ENCODE measurements at places on chromosomes 1 and 21. TPM values are rescaled to one million over a fixed set of nuclear protein-coding genes. Genes with fewer than 3 reads are reported as not detected.

The KCNT2 gene
- total RNA-seq: not detected

The TMEM53 gene
- 2.6 TPM for total RNA-seq

The RCC1 gene
- 133 TPM for total RNA-seq

The GBP4 gene
- 78.5 TPM for total RNA-seq

The S100A16 gene
- total RNA-seq: not detected

The RPE65 gene
- not detected for total RNA-seq

The S100B gene
- total RNA-seq: 8.7 TPM

The KCNA3 gene
- 16.6 TPM for total RNA-seq

The GPN2 gene
- total RNA-seq: 65.0 TPM

The MAP7D1 gene
- total RNA-seq: 168 TPM

- no peak for DNase-seq
Observed at GRCh38 chr1:29739176-29739575, 502.9 kb downstream of the PTPRU start.

DNA sequence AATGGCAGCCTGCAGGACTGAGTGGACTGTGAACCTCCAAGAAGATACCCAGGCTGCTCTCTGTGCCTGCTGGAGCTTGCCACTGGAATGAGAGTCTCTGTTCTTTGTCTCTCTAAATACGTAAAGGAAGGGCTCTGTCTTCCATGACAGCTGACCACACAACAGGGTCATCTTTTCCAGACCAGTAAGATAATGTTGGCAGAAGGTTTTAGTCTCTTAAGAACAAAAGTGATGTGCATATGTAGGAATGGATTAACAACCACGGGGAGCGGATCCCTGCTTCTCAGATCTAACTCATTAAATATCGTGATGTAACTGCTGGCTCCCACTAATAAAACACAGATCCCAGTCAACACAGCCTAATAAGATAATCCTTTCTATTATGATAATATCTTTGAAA is 67.5 kb downstream of the MAP10 start:
- no peak for DNase-seq

- DNase-seq: no peak
Observed at GRCh38 chr21:41847066-41847804, 31.9 kb downstream of the PRDM15 start.

GRCh38 chr1:177131723-177132122 is 32.8 kb downstream of the ASTN1 start:
- no peak for DNase-seq

DNA sequence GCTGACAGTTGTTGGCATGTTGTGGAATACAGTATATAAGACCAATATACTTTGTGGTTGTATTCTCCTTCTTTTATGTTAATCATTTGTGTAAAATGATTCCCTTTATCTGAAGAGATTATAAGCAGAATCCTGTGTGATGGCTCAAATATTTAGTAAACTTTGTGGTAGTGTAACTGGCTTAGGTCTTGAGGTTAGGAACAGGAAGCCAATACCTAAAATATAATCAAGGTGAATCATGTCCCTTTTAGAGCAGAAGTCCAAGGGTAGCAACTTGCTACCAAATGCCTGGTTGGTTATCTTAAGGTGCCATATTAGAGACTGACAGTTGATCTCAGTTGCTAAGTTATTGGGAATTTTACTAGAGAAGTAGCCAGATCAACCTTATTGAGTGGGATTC is 398.5 kb upstream of the ADAMTS5 start:
- no peak for DNase-seq

DNA sequence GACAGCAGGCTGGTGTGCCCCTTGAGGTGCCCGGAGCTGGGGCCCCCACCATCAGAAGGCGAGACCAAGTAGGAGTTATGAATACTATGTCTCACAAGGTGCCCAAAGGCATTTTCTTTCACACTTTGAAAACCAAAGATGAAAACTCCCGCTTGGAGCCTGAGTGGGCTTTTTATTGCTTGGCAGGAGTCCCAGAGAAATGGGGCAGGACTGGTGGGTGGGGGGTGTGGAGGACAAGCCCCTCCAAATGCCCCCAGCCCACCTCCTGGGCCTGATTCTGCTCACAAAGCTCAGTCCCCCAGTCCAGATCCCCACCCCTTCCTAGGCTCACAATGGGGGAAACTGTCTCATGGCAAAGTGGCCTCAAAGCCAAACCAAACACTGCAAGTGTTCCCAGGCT is 227.9 kb downstream of the TRABD2B start:
- DNase-seq: no peak

DNA sequence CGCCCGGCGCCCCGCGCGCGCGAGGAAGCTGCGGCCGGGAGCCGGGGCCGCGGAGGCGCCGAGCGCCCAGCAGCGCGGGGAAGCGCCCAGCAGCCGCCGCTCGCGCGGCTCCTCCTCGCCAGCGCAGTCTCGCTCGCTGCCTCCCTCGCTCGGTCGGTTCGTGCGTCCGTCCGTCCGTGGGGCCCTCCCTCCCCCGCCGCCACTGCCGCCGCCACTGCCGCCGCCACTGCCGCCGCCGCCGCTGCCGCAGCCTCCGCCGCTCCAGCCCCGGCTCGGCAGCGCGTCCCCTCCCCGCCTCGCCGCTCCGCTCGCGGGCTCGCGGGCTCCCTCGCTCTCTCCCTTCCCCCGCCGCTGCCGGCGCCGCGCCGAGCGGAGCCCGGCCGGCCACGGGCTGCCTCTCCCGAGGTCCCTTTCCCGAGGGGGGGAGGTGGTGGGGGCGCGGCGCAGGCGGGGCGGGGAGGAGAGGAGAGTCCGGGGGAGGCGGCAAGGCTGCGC is at the start of gene KCND3:
Gene KCND3, minus strand, starts transcription at position 138 of the 495 bp plus-strand sequence.
- DNase-seq: peak; percentile 25

- no peak for DNase-seq
Observed at GRCh38 chr1:164838786-164839185, 279.8 kb downstream of the PBX1 start.

DNA sequence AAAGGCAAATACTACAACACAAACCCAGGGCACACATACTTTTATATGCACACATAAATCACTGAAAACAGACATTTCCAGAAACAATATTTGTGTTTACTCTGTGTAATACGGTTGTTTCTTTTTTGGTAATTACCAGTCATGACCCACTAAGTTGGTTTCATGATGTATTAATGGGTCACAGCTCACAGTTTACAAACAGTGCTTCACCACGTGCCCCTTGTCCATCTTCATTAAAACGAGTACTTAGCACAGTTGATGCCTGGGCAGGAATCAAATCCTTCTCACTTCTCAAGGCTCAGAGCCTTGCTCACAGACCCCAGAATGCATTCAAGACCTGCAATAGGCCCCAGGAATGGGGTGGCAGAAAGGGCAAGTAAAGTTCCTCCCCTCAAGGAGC is 13.8 kb downstream of the SSBP3 start:
- no peak for DNase-seq

DNA sequence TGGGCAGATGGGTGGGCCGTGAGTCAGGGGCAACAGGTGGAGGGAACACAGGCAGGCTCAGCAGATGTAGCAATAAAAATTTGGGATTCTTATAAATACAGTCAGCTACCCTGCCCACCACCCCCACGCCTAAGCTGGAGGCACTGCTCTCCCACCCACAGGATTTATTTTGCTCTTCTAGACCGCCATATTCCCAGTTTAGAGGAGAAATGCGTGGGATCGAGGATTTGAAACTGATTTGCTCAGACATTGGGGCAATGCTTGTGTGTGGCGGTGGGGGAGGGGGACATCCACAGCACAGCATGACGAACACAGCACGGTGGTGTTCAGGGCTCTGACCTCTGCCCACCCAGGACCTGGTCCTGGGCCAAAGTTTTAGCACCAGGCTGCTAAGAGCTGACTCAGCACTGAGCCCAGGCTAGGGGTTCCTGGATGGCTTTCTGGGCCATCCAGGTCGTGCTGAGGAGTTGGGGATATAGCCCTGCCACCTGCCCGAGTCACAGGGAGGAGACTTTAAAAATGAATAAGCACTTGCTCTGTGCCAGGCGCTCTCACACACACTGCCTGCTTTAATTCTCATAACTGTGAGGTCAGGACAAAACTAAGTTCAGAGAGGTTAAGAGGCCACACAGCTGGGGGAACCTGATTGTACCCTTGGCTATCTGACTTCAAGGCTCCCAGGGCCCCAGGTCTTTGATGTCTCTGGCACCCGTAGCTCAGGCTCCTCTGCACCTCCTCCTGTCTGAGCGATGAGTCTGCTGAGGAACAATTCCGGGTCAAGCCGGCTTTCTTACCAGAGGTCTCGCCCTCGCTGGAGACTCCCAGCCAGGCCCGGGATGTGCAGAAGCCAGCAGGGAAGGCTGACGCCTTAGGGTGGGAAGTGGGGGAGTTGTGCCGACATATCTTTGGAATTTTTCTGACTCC is 29.4 kb upstream of the CSF1 start:
- no peak for DNase-seq

- no peak for DNase-seq
Observed at GRCh38 chr1:48070396-48070750, 73.2 kb upstream of the TRABD2B start.

DNA sequence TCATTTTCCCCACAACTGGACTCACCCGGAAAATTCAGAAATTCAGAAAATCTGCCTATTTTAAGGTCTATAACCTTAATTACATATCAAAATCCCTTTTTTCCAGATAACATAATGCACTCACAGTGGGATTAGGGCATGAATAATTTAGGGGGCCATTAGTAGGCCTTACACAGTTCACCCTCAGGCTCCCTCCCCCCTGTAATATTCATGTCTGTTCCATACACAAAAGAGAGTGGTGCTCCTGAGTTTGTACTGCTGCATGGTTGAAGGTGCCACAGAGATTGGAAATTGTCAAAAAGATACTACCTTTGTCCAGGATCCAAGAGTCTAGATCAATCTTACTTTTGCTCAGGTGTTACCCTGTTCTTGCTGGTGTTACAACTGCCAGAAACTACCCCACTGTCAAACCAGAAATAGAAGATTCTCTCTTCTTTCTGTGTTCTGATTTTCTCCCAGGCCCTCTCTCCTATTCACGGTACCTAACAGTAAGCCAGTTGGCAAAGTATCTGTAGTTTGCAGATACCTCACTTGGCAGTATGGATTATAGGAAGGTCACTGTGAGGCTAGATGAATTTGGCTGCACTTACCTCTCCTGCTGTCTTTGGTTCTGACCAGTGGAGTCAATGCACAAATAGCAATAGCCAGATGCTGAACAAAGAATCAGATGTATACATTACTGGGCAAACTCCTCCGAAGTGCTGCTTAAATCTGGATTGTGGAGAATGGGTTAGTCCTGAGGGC is 53.2 kb downstream of the C1orf198 start:
- DNase-seq: no peak

DNA sequence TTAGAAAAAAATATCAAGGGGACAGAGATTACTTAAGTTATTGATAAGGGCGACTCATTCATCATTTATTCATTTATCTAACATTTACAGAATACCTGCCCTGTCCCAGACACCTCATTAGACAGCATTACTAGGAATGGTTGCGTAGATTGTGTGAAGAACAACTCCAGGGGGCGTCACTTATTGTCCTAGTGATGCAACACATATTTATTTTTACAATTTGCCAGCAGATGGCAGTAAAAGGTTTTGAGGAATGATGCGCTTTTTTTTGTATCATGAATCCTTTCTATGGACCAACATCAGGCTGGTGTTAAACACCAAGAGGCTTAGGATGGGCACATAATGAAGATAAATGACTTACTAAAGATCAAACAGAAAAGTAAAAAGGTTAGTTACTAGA is 5.5 kb downstream of the NCAM2 start:
- DNase-seq: no peak

DNA sequence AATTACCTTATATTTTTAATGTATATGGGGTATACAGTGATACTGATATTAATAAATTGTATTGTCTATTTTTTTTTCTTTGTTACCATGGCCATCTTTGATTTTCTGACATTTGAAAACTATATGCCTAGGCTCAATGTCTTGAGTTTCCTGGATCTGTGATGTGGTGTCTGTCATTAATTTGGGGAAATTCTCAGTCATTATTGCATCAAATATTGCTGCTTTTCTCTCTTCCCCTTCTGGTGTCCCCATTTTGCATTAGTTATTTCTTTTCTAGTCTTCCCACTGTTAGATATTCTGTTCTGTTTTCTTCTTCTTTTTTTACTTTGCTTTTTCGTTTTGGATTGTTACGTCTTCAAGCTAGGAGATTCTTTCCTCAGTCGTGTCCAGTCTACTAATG is 33.8 kb downstream of the ZBTB40 start:
- DNase-seq: no peak

GRCh38 chr1:3285106-3285740 is 169.2 kb upstream of the ARHGEF16 start:
- DNase-seq: no peak

DNA sequence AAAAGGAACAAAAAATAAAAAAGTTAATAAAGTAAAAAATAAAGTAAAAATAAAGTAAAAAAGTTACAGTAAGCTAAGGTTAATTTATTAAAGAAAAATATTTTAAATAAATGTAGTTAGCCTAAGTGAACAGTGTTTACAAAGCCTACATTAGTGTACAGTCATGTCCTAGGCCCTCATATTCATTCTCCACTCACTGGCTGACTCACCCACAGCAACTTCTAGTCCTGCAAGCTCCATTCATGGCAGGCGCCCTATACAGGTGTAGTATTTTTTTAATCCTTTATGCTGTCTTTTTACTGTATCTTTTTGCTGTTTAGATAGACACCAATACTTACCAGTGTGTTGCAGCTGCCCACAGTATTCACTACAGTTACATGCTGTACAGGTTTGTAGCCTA is 12.4 kb downstream of the ADAR start:
- DNase-seq: no peak

DNA sequence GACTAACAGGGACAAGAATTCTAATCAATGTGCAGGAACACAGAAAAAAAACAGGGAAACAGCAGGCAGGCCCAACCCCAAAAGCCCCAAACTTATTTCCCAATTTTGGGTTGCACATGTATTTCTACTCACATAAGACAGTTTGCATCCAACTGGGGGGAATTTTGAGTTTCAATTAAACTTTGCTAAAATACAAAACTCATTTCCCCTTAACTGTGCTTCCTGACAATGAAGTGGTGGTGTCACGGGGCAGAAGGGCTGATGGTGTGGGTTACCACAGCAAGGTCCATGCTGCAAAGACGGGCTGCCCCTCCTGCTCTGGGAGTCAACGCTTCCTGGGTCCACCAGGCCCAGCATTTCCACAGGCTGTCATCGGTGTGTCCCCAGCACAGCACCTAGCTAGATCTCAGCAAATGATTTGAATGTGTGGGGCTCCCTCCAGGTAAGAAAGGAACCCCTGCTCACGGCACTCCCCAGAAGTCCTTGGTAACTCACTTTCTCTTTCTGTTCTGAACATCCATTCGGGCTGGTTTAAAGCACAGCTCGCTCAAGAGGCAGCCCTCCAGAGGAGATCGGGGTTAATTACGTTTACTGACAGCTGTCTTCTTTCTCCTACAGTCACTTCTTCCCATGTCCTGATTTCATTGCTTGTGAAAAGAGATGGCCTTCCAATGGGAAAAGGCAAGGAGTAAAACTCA is 27.4 kb downstream of the HIVEP3 start:
- DNase-seq: peak; percentile 56

GRCh38 chr1:167473761-167474160 is 44.6 kb downstream of the CD247 start:
- DNase-seq: no peak

- no peak for DNase-seq
Observed at GRCh38 chr1:173523329-173523728, 46.2 kb downstream of the PRDX6 start.

GRCh38 chr1:112778137-112778536 is 63.0 kb upstream of the PPM1J start:
- no peak for DNase-seq

- peak; percentile 31 for DNase-seq
Observed at GRCh38 chr1:241356519-241357365, at the start of gene RGS7. TSS of gene RGS7 (minus strand) at chr1:241357205.

Measured in activated naive CD8-positive, alpha-beta T cell treated with anti-CD3 and anti-CD28 coated beads for 36 hours (primary cell).